ENCODE measurements at places on chromosomes 2 and 18.

DNA sequence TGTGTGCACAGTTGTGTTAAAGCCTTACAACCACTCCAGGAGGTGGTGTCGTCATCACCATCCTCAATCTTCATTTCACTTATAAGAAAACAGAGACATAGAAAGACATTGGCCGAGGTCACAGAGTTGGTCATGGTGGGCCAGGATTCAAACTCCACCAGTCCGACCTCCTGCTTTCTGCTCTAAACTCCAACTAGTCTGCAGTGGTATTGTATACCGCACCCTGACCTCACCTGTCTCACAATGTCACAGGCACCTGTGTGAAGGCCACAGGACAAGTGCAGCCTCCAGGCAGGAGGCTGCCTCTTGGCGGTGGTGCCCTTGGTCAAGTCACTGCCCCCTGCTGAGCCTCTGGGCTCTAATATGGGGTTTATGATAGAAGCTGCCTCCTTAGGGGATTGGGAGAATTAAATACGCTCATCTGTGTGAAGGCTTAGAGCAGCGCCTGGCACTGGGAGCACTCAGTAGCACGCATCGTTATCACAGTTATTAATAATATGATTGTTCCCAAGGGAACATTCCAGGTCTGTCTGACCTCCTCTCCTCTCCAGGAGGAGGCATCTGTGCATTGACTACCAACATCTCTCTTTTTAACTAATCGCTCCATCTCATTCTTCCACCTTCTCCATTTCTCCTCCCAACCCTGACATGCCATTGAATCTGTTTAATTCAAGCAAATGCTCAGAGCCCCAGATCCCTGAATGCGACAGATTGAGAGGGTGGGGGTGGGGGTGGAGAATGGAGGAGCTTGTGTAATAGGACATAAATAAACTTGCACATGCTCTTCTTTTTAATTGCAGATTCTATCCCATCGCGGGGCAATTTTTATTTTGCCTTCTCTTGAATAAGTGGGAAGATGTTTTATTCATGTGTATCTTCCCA, 112.7 kb downstream of the MCFD2 start:
- DNase-seq, result no peak

DNA sequence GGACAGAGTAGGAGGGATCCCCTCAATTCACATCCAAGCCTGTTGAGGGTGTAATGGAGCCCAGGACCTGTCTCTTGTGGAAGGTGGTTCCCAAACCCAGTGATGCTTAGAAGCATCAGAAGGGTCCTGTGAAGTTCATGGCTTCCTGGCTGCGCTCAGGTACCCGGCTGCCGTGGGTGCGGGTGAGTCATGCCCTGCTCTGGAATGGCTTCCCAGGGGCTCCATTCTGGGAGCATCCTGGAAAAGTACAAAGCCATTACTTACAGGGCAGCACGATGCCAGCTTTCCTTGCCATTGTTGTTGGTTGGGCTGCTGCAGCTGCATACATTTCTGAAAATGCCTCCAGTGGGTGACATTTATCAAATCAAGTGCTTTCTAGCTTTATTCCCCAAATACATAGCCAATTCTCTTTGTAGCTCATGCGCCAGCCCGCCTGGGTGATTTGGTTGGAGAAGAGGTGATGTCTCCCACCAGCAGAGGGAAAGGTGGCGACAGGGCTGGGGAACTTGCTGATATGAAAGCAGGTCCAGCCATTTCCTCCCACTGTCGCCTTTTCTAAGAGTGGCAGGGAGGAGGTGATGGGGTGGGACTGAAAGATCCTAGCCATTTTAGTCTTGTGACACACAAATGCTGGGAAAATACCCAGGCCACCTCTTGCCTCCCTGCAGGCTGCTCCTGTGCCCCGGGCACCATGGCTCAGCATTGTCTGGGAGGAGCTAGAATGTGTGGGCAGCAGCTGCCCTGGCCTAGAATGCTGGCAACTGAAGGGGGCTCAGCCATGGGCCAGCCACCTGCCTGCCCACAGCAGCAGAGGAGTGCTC, 65.9 kb upstream of the HPCAL1 start:
- no peak for DNase-seq

GRCh38 chr2:105919826-105920225, 175.1 kb downstream of the NCK2 start:
- peak; percentile 57 for DNase-seq

DNA sequence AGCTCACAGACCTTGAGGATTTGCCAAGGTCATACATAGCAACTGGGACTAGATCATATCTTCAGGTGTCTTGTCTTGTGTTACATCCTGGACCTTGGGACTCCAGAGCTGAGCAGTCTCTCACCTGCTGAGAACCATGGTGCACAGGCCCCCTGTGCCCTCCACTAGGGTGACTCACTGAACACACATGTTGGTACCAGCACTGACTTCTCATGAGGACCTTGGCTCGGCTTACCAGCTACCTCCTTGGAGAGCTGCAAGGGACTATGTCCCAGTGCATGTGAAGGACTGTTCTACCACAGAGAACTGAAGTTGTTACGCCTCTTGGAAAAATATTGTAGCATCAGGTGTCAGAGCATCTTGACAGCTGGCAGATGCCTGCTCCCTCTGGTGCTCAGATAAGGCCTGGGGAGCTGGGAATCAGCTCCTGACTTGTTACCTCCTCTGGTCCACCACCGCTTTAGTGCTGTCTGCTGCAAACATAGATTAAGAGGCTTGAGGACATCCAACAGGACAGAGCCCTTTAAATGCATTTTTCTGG, 72.1 kb downstream of the WDSUB1 start:
- DNase-seq, result no peak

DNA sequence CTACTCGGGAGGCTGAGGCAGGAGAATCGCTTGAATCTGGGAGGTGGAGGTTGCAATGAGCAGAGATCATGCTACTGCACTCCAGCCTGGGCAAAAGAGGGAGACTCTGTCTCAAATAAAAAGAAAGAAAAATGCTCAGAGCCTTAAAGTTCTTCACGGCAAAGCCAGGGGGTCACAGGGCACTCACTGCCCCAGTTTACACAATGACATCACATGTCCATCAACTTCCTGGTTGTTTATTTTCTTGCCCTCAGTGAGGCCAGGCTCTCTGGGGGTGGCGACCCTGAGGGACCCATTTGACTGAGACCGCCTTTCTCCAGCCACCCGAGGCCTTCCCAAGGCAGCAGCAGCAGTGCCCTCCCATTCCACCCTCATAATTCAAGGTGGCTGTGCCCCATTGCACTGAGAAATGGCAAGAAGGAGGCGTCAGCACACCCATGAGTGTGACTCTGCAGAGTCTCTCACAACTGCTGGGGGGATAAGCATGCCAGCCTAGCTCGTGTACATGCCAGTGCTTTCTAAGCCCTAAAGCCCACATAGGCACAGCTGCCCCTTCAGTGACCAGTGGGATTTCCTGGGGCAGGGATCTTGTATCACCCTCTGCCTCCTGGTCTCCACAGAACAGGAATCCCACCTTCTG, 50.0 kb downstream of the SFXN5 start:
- DNase-seq, result no peak

DNA sequence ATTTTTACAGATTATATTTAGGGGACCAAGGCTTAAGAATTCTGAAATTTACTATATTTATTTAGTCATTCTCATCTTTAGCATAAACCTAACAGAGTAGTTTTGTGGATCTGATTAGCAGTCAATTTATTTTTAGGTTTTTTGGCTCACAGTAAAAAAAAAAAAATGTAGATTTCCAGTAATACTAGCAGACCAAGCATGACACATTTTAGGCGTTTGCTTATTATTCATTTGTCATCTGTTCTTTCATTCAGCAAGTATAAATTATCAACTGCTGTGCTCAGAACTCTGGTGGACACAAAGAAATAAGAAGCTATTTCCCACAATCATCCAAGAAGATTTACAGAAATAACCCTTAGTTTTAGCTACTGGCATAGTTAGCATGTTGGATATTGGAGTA, 20.6 kb downstream of the PDE1A start:
- DNase-seq, result no peak

DNA sequence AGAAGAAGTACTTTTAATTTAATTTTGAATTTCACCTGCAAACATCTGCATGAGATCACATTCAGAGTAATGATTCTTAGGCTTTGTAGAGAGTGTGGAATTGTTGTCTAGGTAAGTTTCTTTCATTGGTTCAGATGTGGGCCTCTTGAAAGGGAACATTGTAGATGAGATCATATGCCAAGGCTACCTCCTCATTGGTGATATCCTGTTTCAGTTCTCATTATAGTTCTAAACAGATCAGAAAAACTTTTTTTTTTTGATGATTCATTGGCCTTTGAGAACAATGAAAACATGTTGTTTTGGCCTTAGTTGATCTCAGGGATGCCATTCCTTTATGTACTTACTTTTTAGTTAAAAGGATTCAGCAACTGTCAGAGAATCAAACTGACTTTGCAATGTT, 44.5 kb downstream of the EML6 start:
- no peak for DNase-seq

DNA sequence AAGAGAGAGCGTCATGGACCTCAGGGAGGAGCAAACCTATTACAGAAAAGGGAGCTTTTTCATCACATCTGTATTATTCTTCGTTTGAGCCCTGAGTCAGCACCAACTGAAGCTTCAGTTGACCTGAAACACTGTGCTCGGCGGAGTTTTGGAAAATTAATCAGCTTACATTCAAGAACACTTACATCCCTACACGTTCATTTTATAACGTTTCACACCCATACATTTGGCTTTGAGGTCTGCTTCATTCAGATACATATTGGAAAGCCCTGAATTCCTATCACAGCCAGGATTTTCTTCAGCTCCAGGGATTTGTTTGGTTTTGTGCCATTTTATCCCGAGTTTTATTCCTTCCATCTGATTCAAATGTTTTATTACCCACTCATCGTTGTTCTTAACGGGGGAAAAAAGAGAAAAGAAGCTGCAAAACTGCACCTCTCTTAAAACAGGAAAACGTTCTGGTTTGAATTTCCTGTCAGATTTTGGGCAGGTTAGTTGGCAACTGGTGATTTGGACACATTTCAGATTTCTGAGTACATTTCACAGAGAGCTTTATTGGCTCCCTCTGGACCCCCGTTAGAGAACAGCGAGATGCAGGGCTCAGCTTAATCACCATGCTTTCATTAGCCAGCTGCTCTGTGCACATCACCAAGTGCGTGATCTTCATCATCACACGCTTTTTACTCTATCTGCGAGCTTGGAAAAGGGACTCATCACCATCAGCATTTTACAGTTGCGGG, 88.8 kb downstream of the CDC42EP3 start:
- no peak for DNase-seq

GRCh38 chr2:49199266-49199665, 45.0 kb upstream of the FSHR start:
- DNase-seq, result no peak

DNA sequence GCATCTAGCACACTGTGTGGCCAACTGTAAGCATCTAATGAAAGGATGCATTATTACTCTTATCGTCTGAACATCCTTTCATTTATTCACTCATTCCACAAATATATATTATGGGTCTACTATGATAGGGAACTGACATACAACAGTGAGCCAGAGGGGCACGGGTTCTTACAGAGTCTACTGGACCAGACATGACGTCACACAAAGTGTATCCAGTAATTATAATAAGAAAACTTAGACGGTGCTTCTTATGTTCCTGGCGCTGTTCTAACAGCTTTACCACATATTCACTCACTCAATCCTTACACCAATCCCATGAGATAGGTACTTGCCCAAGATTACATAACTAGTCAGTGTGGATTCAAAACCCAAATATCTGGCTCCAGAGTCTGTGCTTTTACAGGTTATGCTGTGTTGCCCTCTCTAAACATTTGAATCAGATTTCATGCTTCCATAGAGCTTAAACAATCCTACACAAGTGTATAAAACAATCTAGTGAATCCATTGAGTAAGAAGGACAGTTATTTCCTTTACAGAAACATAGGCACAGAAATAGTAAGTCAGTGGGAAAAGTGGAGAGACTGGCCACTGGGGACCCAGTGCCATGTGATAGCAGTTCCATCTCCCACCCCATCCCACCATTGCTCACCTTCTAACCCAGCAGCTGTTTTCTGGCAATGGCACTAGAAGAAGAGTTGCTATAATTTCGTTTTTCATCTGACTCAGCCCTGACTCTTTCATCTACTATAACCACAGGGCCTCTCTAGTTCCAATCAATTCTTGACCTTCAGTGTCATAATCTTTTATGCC, 24.2 kb upstream of the ARL5A start:
- DNase-seq, result no peak

- DNase-seq, result no peak
These were observed 75.7 kb downstream of the RNF152 start for GRCh38 chr18:61817086-61817485.

- peak; percentile 41 for DNase-seq
These were observed 58.1 kb downstream of the MYO3B start for GRCh38 chr2:170235860-170236679.

GRCh38 chr2:70964596-70965386, 13.6 kb upstream of the ANKRD53 start:
- peak; percentile 89 for DNase-seq

- no peak for DNase-seq
These were observed 142.2 kb downstream of the EPHA4 start for GRCh38 chr2:221429741-221430491.

GRCh38 chr18:50097702-50098101, 97.2 kb downstream of the MYO5B start:
- DNase-seq, result no peak
